ENCODE measurements at places on chromosomes 6 and 20.

- DNase-seq, result no peak
Measured at GRCh38 chr6:121912905-121913304, 477.5 kb downstream of the GJA1 start.

DNA sequence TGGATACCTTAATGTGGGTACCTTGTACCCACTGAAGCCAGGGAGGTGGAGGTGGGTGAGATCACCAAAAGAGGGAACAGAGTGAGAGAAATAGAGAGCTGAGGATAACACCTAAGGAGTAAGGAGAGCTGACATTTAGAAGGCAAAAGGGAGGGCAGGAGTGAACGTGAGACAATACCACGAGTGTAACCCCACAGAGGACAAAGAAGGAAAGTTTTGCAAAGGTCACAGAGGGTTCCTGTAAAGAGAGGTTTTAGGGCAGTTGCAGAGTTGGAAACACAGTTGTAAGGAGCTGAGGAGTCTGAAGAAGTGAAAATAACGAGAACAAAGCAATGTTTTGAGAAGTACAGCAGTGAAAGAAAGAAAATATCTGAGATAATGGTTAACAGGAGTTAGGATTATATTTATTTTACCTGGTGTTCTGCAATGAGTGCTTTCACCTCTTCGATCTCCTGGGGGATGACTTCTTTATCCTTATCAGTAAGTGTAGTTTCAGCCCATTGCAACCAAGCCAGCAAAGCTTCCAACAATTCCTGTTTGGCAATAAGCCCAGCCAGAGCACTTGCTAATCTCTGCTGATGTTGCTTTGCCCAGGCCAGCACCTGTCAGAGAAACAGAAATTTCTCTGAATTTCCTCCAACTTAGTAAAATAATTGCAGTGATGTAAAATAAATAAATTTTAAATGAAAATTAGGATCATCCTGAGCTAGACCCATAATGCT lies 166.8 kb downstream of the DST start:
- no peak for DNase-seq

DNA sequence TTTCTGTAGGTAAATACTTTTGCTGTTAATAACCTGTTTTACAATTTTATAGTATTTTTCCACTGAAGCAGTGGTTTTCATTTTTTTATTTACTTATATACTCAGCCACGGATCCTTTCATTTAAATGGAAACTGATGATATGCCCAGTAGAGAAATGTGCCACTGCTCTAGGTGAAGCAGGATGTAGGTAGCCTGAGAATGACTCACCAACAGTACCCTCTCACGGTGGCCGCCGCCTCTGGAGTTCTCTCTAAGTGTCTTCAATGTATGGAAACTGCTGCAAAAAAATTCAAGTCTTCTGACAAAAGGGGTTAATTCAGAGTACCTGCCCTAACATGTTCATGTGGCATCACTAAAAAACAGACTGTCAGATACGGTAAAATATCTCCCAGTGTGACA lies 6.4 kb downstream of the EYA4 start:
- DNase-seq, result no peak

- no peak for DNase-seq
Measured at GRCh38 chr6:120355822-120356221, 978.5 kb downstream of the TBC1D32 start.

DNA sequence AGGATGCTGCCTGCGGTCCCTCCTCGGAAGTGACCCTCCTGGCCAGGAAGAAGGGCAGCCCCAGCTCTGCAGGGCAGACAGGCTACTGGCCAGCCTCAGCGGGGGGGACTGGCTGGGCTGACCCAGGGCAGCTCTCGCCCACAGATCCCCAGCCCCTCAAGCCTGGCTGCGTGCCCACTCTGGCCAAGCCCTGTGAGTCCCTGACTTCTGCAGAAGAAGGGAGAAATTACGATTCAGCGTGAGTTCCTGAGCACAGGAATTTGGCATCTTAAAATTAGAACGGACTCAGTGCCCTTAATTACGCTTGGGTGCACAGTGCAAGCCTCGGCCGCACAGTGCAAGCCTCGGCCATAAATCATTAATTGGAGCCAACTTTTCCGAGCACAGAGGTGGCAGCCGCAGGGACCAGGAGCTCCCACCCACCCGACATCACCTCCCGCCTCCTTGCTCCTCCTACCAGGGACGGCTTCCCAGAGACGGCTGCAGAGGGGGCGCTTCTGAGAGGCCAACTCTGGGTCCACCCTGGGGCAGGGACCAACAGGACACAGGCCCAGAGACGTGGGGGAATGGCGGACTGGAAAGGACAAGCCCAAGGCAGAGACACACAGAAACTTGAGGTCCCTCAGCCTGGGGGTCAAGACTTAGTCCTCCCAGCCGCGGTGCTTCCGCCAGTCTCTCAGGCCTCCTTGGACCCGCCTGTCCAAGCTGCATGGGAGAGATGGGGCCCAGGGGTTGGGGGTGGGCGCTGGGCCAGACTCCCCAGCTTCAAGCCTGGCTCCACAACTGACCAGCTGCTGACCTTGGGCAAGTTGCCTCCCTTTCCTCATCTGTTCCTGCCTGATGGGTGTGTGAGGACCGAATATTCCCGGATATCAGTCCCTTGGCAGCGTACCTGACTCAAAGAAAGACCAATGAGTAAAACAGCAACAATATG lies 165.4 kb downstream of the TAF4 start:
- DNase-seq, result no peak

DNA sequence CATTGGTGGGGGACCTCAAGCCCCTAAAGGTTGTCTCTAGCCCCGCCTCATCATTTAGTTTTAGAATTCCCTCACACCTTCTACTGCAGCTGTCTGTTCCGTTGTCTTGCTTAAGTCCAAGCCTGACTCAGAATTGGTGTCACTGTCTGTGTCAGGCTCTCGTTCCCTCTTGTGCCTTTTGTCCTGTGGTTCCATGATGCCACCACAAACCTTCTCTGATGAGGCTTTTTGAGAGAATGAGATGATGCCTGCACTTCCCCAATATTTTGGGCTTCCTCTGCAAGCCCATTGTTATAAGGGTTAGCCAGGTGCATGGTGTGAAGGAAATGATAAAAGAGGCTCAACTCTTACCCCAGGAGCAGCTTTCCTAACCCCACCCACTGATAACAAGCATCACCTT lies 8.1 kb upstream of the AKIRIN2 start:
- no peak for DNase-seq

DNA sequence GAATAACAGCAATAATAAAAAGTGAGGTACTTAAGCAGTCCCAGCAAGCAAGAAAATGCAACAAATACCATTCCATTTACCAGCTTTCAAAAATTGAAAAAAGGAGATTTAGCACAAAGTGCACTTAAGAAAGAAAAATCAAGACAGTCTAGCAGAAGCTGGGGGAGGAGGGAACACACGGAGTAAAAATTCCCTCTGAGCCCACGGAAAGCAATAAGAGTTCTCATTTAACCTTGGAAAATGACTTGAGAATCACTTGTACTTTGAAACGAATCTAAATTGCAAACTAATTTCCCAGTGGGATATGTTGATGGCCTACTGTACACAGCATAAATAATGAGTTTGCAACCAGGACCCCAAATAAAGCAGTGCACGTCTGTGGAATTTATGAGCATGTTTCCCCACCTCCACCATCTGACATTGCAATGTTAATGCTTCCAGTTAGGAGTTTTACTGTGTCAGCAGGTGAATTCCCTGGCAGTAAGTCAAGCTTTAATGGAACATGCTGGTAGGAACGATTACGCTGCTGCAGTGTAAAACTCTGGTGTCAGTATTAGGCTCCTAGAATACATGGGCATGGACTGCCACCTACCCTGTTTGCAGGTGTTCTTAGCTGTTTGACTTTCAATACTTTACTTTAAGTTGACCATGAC lies 386.8 kb downstream of the HDGFL1 start:
- DNase-seq, result no peak

GRCh38 chr20:43767686-43768474 lies 41.1 kb upstream of the GTSF1L start:
- DNase-seq, result peak; percentile 77

GRCh38 chr20:41133709-41134361 lies 3.5 kb upstream of the PLCG1 start:
- no peak for DNase-seq

DNA sequence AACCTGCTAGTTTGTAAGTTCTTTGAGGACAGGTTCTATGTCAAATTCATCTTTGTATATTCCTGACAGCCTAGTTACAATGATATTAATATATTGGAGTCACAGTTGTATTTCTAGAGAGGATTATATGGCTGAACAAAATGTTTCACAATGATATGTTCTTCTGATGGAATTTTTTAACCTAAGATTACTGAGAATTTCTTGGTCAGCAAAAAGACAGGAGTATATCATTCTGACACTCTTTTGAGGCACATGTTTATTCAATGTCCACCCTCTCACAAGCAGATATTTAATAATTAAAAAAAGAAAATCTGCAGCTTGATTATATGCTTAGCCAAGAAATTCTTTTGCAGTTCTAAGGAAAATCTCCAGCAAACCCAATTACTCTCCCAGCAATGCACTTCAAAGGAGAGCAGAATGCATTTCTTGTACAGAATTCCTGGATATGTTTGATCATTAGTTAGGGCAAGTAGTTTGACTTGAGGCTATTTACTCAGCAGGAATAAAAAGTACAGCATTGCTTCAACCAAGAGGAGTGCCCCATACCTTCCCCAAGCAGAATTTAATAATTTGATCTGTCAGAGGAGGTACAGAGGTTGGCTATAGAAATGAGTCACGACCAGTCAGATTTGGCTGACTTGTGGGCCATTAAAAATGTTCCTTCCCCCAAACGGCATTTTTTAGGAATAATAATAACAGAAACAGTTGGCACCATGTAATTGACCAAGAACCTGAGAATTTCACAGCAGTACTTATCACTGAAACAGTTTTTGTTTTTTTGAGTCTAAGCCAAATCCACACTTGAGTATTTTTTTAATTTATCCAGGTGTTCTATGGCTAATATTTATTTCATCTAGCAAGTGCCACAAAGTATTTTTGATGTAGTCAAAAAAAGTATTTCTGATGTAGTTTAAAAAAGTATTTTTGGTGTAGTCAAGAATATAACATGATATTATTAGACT lies 508.1 kb upstream of the FLRT3 start:
- DNase-seq, result no peak

Data from AG20443 (cell line).